ENCODE measurements at places on chromosomes 1 and 21.

DNA sequence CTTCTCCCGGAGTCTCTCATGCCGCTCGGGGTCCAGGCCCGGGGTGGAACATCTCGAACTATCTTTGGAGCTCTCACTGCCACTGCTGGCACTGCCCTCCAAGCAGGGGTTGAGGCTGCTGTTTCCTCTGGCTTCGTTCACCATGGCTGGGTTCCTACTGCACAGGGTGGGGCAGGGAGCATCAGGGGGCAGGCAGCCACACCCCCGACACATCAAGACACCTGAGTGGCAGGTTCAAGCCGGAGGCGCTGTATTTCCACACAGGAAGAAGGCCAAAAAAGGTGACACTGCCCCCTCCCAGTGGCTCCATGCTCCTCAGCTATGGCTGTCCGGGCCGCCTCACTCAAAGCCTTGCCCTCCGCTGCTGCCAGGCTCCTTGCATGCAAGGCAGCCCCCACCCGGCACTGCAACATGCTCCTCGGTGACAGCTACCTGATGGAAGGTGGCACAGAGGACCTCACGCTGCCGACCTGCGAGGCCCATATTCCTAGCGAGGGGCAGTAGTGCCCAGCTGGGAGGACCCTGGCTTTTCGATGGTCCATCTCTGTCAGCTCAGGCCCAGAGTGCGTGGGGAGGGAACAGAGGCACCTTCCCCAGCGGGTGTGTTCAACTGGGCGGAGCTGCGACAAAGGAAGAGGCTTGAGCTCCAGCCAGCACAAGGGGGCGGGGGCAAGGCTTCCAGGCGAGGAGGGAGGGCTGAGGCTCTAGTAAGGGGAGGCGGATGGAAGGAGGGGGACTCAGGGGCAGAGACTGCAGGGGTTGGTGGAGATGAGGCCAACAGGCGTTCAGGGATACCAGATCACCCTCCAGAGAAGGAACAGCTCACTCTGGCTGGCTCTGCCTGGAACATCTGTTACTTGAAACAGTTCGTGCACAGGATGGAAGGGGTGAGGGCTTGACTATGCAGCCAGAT is 2.5 kb downstream of the MTHFR start:
- peak; percentile 42 for DNase-seq

DNA sequence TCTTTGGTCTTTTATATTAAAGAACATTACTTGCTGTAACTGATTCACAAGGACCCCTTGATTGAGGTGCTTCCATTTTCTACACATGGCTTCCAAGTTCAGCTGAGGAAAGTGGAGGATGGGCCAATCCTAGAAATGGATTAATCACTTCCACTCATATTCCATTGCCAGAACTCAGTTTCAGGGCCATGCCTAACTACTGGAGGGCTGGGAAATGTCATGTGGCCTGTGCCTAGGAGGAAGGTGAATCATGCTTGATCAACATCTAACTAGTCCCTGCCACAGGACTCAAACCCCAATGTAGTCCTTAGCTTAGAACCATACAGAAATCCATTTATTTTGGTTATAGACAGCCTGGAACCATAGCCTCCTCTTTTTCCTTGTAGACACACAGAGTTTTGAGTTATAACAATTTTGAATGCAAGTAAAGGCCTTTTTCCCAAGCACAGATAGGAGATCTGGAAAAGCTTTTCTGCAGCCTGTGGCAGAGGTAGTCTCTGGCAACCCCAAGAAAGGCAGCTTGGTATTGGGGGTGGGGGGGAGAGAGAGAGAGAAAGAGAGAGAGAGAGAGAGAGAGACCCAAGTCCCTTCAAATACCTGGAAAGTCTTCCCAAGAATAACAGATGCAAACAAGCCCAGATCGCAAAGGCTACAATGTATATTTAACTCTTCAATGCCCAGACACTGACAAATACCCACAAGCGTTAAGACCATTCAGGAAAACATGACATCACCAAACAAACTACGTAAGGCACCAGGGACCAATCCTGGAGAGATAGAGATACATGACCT is 12.5 kb downstream of the MAST2 start:
- no peak for DNase-seq

- DNase-seq, result no peak
Observed at GRCh38 chr1:62209931-62210595, 15.4 kb downstream of the L1TD1 start.

DNA sequence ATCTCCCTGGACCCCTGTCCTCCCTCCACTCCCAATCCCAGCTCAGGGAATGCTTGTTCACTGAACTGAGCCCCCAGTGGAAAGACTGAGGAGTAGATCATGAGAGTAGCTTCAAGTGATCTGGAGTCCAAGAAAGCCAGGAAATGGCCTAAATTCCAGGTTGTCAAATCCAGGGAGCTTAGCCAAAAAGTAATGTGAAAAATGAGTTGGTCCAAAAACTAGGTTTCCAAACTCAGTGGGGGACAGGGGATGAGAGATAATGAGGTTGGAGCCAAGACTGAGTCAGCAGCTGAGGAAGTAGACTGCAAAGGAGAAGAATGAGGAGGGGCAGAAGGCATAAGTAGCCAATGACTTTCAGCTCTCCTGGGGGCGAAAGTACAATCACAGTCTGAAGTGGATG is 284.1 kb upstream of the BEND5 start:
- no peak for DNase-seq

DNA sequence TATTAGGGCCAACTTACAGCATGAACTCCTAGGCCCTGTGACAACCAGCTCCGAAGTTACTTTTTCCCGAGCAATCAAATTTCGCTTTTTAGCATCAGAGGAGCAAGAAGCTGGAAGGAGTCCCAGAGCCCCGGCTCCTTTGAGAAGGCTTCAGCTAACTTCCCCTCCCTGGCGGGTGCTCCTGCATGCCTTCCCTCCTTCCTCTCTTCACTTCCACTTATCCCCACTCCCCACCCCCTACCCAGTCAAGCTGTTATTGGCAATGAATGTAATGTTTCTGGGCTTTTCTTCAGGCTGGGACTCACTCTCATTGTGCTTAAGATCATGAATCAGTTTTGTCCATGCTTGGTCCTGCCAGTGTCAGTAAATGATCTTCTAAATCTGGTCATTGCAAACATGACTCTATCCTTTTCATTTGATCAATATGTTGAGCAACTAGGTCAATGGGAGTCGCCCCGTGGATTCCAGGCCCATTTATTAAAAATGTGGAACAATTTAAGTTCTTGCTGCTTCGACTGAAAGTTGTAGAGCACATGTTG is 94.5 kb upstream of the TSPAN2 start:
- no peak for DNase-seq

- no peak for DNase-seq
Observed at GRCh38 chr1:71565262-71565661, 484.4 kb upstream of the ZRANB2 start.

Data from stimulated activated CD4-positive, alpha-beta T cell treated with anti-CD3 and anti-CD28 coated beads, Interleukin-15, amount 100 ng/mL, for 1 hour (primary cell).